Fibroblast of lung (primary cell): ENCODE measurements at places on chromosomes 7 and 10.

DNA sequence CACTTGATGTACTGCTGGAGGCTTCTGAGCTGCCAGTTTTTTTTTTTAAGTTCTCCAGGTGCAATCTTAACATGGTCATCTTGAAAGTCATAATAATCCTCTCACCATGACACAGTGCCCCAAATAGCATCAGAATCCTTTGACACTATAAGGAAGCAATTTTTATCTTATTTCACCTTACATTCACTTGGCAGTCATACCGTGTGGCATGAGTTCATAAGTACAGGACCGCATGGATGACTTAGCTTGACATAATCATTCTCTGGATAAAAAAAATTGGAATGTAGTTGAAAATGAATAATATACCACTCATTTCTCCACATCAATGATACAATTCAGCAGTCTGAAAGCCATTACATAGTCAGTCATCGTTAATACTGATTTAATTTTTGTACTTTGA lies 25.6 kb upstream of the TMEM196 start:
- peak; percentile 2 for DNase-seq

- DNase-seq, result no peak
Measured at GRCh38 chr10:30758338-30758737, 128.8 kb upstream of the LYZL2 start.

GRCh38 chr7:76064208-76064970 lies 16.5 kb downstream of the MDH2 start:
- no peak for DNase-seq

DNA sequence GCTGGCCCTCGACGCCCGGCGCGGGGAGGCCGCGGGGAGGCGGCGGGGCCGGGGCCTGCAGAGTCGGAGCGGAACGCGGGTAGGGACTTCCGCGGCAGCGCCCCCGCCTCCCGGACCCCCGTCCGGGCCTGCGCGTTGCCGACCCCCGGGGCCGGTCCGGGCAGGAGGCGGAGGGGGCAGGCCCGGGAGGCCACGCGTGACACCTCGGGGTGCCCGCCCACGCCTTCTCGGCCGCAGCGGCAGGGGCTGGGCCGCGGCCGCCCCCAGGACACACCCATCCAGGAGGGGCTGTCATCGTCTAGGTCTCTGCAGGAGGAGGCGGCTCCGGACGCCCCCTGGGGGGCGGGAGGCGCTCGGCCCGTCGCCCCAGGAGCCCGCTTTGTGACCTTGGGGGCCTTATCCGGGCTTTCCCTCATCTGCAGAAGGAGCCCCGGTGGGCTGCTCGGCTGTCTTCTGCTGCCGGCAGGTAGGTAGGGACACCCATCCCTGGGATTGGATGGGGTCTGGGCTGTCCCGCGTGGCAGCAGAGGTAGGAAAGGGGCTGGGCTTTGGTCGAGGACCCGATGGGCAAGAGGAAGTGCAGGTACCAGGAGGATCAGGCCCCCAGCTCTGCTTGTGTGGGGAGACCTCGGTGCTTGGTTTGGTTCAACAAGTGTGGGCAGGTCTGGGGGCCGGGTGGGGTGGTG lies 569 bp downstream of the ZNF316 start:
- DNase-seq, result peak; percentile 14

GRCh38 chr7:39621261-39621660 lies 2.1 kb upstream of the RALA start:
- peak; percentile 68 for DNase-seq

DNA sequence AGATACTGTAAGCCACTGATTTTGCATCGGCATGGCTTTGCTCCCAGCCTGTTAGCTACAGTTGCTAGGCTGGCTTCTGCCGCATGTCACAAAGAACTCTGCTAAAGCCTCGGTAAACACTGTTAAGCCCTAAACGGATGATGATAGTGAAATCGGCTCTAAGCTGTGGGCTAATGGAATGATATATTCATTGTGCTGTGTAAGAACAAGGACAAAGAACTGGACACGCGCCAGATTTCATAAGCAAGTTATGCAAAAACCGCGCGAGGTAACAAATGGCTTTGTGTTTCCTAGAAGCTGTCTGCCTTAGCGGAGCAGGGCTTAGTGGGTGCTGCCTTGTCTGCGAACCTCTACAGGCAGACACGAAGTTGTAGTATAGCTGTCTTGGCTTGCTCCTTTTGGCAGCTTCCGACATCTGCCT lies 331.3 kb upstream of the COBL start:
- DNase-seq, result no peak
